Cortex of kidney (tissue), 1 donor: ENCODE measurements at places on chromosomes 3 and 15.

DNA sequence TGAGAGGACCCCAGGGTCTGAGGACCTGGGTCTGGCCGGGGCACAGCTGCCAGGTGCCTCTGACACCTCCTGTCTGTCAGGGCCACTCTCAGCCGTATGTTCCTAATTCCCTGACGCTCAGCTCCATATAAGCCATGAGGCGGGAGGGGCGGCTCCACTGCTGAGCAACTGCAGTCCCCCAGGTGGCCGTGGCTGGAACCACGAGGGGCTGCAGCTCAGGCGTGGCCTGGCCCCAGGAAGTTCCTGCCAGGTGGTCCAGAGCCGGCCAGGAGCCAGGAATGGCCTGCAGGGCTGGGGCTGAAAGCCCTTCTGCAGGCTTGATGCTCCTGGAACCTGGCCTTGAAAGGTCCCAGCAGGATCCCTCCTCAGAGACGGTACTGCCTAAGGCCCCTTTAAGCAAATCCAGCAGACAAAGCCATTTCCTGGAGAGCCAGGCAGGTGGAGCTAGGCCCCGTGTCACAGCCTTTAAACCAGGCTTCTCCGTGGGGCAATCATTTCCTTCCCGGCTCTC is 118.0 kb downstream of the CHSY1 start:
- no peak for DNase-seq

GRCh38 chr3:77055841-77056341 is 16.0 kb downstream of the ROBO2 start:
- no peak for DNase-seq

- no peak for DNase-seq
Observed at GRCh38 chr3:169771497-169772304, 1.5 kb upstream of the MYNN start.

- DNase-seq = no peak
Observed at GRCh38 chr3:30504939-30505338, 101.5 kb upstream of the TGFBR2 start.

DNA sequence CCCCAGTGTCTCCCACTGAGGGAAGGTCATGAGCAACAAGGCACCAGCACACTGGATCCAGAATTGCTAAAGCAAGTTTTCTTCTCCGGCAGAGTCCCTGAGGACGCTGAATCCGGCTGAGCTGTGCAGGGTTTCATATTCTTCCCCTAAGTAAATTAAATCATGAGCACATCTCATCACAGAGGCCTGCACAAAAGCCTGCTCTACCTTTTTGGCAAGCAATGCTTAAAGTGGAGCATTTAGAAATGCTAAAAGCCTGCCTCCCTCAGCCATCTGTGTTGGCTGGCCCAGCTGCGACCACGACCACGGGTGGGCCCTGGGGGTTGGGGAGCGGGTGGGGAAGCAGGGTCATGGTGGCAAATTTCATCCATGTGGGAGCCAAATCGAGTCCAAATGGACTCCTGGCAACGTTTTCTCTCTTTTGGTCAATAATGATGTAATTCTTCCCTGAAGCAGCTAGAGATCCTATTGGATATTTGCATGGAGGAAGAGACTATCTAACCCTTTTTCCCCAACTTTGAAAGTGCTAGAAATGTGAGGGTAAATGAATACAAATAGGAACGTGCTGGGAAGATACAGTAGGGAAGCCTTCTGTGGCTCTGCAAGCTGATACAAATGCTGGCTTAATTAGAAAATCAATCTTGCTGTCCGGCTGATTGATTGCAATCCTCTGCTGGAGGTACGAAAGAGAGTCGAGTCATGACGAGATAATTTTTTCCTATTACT is 532.8 kb upstream of the TBL1XR1 start:
- no peak for DNase-seq

GRCh38 chr15:68561901-68562300 is 16.9 kb upstream of the CORO2B start:
- no peak for DNase-seq

- no peak for DNase-seq
Observed at GRCh38 chr15:63104727-63105126, 16.9 kb upstream of the LACTB start.

DNA sequence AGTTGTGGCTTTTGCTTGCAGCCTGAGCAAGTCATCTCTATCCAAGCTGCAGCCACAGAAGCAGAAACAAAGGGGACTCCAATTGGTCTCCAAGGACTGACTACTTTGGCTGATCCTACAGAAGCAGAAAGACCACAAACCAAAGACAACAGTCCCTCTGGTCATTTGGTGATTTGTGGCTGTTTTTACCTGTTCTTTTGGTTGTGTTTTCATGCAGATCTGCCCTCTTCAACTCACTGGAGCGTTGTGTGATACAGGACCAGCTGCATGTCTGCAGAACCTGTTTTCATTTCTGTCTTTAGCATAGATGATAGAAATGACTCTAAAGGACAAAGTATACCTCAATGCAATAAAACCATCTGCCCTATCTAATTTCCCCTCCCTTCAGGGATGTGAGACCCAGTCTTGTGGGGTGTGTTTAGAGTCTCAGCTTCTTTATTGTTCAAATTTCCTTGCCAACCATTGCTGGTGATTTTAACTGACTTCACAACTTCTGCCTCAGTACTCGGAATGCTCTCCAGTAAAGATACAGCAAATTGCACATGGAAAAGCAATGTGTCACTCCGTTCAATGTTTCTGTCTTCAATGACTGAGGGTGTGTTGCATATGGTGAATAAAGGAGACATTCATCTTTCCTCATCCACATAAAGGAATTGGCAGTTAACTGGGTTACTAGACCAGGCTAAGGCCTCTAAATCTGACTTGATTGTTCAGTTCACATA is 48.9 kb upstream of the SLC7A14 start:
- DNase-seq = no peak

DNA sequence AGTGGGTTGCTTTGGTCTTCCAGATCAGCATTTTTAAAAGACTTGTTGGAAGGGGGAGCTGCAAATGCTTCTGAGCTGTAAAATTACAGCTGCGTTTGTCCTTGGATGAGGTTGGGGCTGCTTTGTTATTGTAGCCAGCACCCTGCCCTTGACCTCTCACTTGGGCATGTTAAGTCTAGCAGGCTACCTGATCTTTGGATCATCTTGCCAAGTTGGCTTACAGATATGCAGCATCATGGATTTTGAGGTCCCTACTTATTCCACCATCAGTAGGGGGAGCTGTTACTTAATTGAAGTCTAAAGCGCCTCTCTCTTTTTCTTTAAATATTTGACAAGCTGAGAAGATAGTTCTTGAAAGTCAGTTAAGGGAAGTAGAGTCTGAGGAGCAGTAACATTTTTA is 793.0 kb downstream of the MCTP2 start:
- DNase-seq = no peak

GRCh38 chr3:197950677-197951061 is 679 bp downstream of the RPL35A start:
- no peak for DNase-seq

DNA sequence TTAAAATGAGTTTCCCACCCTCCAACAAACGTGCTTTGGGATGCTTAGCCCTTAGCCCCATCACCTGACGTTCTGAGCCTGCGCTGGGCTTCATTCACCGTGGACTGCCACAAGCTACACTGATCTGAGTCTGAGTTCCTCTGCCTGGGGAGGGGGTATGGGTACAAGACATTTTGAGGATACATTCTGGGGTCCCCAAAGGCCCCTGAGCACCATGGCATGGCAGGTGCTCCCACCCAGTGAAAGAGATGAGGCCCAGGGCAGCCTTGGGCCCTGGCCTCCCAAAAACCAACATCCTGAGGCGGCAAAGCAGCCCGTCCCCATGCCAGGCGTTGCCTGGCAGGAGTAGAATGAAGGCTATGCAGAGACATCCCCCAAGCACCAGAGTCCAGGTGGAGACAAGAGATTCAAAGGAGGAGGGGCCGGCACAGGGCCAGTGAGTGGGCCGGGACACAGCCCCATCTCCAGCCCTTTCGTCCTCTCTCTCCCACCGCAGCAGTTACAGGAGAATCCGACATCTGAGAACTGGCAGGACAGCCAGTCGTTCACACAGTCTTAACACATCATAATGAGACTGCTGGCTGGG is 74.5 kb downstream of the VGLL4 start:
- no peak for DNase-seq

DNA sequence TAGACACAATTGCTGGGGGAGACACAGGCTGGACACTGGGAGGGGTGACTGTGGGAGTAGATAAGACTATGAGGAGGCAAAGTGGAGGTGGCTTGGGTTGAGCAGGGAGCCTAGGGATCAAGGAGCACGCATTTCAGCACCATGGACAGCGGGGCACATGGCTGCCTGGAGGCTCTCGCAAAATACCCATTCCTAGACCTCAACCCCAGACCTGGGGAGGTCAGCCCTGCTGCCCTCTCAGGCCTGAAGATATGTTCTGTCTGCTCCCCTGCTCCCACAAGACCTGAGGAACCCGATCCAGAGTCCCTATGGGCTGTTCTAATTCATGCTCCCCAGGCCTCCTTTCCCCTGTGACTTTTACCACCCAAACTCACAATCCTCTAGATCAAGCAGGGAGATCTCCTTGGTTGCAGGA is 16.0 kb upstream of the CPEB1 start:
- DNase-seq = no peak

- DNase-seq = no peak
Observed at GRCh38 chr3:62237286-62237948, 135.9 kb downstream of the FEZF2 start.

DNA sequence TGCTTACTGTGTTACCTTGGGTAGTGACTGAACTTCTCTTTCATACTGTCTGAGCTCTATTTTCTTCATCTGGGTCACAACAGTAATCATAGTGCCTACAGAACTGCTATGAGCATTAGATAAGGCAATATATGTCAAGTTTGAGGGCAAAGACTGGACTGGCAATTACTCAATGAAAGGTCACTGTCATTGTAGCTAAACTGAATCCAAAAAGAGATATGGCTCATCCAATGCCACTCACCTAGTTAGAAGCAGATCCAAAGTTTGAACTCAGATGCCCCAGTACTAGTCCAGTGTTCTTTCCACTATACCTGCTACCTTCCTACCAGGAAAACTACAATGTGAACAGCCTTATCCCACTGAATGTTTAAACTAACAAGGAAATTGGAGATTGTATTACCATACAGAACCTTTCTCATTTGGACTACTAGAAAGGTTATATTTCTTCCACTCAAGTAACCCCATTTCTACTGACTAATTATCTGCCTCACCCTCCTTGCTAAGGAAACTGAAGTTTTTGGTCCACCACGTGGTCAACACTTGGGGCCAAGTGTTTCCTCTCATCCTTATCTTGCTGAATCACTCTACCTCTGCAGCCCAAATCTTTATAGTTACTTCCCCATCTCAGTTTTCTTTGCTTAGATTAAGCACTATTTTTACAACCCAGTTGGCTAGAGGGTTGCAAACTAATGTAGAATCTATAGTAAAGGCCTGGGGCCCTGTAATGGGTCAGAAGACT is 202.3 kb upstream of the LPP start:
- no peak for DNase-seq

DNA sequence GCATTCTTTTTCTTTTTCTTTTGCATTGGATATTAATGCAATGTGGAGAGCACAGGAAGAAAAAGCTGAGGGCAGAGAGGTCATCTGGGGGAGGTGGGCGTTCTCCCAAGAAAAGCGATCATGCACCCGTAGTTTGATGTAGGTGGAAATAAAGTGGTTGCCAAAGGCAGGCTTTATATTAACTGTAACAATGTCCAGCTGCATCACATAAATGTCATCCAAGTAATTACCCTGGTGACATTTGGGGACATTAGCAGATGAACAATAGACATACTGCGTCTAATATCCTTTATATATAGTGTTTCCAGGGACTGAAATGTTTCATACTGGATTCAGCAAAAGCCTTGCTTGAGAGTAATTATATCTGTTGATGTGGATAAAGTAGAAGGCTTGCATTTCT is 135.5 kb downstream of the CNTN6 start:
- no peak for DNase-seq

DNA sequence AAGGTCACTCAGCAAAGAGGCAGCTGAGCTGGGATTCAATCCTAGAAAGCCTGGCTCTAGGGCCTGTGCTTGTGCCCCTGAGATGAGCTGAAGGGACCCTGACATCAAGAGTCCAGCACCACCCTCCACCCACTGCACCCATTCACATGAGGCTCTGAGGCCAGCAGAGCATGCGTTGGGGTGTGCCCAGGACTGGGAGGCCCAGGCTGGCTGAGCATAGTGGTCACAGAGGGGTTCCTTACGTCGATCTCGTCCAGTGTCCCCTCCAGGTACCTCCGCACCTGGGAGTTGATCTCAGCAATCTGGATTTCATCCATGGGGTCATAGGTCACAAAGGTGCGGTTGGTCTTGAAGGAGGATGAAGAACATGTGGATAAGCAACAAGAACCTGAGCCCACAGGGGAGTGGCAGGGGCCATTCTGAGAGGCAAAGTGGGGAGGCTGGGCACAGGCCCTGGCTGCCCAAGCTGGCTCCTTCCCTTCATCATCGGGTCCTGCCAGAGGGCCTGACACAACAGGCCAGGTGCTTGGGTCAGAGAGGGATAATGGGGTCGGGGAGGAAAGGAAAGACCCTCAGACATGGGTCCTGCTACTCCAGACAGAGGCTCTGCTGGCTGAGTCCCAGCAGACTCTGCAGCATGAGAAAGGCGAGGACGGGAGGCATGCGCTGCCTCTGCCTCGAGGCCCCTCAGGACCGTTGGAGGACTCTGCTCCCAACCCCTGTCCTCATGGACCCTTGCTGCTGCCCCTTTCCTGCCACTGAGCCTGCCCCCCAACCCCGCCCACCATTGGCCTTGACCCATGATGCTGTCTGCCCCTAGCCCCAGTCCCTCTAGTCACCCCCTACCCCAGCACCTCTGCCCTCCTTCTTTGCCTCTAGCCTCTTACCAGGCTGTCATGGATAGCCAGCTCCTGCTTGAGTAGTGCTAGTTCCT is 35.2 kb downstream of the KIF9 start:
- DNase-seq = no peak

DNA sequence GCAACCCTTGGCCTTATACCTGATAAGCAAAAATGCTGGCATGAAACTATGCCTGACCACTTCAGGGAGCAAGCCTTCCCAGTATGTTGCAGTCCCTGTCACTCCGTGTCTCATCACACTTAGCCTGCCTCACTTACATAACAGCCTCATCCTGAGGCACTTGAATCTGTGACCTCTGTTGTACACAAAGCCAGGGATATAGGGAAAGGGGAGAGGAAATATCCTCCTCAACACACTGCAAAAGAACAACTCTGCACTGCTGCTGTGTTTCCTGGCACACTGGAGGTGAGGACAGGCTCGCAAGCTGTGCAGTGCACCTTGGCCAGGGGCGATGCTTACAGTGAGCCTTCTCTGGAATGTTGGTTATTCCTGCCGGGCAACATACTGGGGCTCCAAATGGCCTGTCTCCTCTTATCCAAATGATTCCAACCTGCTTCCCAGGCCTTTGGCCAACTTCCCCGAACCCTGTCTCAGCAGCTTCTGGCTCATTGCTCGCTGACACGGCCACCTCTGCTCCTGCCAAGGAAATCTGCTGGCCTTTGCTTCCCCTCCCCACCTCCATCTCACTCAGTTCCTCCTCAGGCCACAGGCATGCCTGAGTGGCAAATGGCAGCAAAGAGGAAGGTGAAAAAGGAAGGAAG is 109.2 kb downstream of the CD47 start:
- DNase-seq = no peak

- DNase-seq = no peak
Observed at GRCh38 chr15:39622660-39623516, 42.0 kb downstream of the THBS1 start.

GRCh38 chr15:99174567-99175395 is 69.9 kb downstream of the SYNM start:
- no peak for DNase-seq

GRCh38 chr15:41394924-41395323 is 7.4 kb downstream of the NDUFAF1 start:
- no peak for DNase-seq
